ENCODE measurements at places on chromosomes 3 and 15. TPM values are rescaled to one million over a fixed set of nuclear protein-coding genes. Genes with fewer than 3 reads are reported as not detected.

Gene ANP32A
- total RNA-seq = 102 TPM

Gene AGBL1
- not detected for total RNA-seq

Gene RTP3
- 0.20 TPM for total RNA-seq

- DNase-seq = peak; percentile 68
Measured at GRCh38 chr15:69573815-69574475, 121.3 kb downstream of the RPLP1 start.

- peak; percentile 50 for DNase-seq
Measured at GRCh38 chr3:187909866-187910265, 164.6 kb upstream of the BCL6 start.

Gene SCN11A
- not detected for total RNA-seq

DNA sequence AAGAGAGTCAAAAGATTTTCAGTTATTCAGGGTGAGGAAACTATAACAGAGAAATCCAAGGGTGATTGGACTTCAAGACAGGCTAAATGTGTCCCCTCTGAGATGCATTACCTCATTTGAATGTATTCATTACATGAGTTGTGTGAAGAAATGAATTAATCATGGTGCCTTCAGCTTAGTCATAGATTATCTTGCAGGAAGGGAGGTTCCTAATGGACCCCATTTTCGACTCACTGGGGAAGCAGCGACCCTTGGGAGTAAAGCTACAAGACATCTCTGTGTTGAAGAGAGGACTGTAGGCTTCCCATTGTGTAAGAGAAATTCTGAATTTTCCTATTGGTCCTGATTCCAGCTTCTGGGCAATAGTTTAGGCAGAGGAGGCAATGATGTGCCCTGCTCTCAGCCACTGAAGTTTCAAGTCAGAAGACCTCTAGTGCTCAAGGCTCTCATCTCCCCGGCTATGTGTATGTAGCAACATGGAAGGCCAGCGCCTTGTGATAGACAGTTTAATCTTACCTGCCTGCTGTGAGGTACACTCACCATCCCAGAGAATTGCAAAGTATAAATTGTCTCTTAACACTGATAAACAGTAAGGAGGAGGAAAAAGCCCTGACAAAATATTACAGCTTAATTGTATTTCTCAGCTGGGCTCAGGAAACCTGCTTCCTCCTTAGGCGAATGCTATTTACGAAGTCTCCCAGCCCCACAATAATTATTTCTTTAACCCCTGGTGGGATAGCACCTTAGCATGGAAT is 133.8 kb downstream of the PDCD6IP start:
- DNase-seq = no peak

All from M059J (cell line).